Dermis lymphatic vessel endothelial cell (primary cell): ENCODE measurements at places on chromosomes 1 and 21. TPM values are rescaled to one million over a fixed set of nuclear protein-coding genes. Genes with fewer than 3 reads are reported as not detected.

Gene HPDL
- 0.54 and 0.77 TPM in 2 replicates for total RNA-seq

Gene C1QB
- not detected in 2 replicates for total RNA-seq

Gene LRRC71
- 0.11 and 0.43 TPM in 2 replicates for total RNA-seq

Gene AK5
- total RNA-seq = 11.2 and 27.3 TPM in 2 replicates

Gene KIF14
- total RNA-seq = 1.7 and 2.1 TPM in 2 replicates

Gene ZNF695
- 1.1 and 1.5 TPM in 2 replicates for total RNA-seq

Gene SH2D2A
- total RNA-seq = not detected in 2 replicates
